ENCODE measurements at places on chromosomes 13 and 19. TPM values are rescaled to one million over a fixed set of nuclear protein-coding genes. Genes with fewer than 3 reads are reported as not detected.

The IGFL1 gene
- not detected for total RNA-seq

The KLK14 gene
- not detected for total RNA-seq

The S1PR4 gene
- total RNA-seq, result 53.1 TPM

The CASP14 gene
- total RNA-seq, result not detected

The ZNF471 gene
- 9.0 TPM for total RNA-seq

The ACER1 gene
- not detected for total RNA-seq

The OR7C1 gene
- not detected for total RNA-seq

The RELB gene
- 24.3 TPM for total RNA-seq

The PLVAP gene
- total RNA-seq, result 235 TPM

The ZNF177 gene
- 5.2 TPM for total RNA-seq

Measured in spleen (tissue), 13 donors.